ENCODE measurements at places on chromosomes 12 and 14. TPM values are rescaled to one million over a fixed set of nuclear protein-coding genes. Genes with fewer than 3 reads are reported as not detected.

DNA sequence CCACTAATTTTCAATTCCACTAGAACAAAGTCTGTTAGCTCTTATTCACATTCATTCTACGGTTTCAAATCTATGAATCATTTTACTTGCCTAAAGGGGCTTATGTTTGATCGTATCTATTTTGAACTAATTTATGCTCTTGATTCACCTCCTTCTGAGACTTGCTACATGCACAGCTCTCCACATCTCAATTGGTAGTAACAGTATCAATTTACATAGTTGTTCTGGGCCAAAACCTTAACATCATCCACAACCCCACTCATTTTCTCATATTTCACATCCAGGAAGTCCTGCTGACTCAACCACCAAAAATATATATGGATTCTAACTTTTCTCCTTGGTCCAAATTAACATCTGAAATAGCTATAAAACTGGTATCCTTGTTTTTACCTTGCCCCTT, 208.6 kb downstream of the RASSF9 start:
- H3K36me3 ChIP-seq, result no peaks in the 10 kb centered on the region
- H3K4me1 ChIP-seq, result peaks cover 2% of the 10 kb centered on the region
- H3K27me3 ChIP-seq, result no peaks in the 10 kb centered on the region
- no peak overlapping the region for H3K27ac ChIP-seq

P2RX2 gene
- total RNA-seq, result not detected

DNA sequence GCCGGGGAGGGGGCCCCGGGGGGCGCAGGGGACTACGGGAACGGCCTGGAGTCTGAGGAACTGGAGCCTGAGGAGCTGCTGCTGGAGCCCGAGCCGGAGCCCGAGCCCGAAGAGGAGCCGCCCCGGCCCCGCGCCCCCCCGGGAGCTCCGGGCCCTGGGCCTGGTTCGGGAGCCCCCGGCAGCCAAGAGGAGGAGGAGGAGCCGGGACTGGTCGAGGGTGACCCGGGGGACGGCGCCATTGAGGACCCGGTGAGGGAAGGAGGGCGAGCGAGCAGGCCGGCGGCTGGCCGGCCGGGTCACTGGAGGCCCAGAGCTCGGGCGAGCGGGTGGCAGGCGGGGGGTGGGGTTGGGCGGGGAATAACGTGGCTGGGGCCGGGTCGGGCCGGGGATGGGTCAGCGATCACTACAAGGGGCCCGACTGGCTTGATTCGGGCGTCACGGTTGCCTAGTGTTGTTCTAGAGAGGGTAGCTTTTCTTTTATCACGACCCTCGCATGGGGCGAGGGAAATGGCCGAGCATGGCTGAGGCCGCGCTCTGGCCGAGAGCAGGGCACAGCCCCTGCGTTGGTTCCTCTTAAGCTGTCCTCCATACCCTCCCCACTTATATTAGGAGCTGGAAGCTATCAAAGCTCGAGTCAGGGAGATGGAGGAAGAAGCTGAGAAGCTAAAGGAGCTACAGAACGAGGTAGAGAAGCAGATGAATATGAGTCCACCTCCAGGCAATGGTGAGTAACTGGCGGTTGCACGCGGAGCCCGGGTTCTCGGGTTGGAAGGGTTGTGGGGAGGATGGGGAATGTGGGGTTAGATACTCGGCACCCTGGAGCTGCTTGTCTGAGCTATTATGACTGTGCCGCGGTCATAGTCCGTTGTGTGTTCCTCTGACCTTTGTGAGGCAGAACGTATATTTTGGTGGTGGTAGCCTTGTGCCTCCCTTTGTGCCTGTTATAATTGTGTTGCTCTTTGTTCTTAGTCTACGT, 603 bp downstream of the PABPN1 start:
- H3K27me3 ChIP-seq, result no peaks in the 10 kb centered on the region
- peaks cover 38% of the 10 kb centered on the region for H3K36me3 ChIP-seq

DNA sequence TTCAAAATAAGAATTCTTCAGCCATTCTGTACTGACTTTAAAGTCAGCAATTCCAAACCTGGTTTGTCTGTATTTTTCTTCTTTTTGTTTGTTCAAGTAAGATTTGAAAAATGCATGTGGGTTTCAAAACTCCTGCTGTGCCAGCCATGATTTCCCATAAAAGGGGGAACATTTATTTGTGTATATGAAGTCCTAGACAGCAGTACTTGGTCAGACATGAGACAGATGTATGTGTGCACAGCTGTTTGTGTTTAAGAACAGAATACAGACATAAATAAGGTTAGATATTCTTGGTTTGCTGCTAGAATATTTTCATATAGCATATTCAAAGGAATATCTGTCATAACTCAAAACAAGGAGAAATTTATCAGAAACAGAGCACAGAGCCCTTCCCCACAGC, 236.0 kb downstream of the ADAMTS20 start:
- H3K4me1 ChIP-seq, result no peaks in the 10 kb centered on the region
- H3K4me3 ChIP-seq, result no peak overlapping the region
- H3K27me3 ChIP-seq, result no peaks in the 10 kb centered on the region

GALNT9 gene
- total RNA-seq, result not detected

GRCh38 chr12:120618954-120619615, 21.3 kb upstream of the CABP1 start:
- peaks cover 9% of the 10 kb centered on the region for H3K4me1 ChIP-seq
- no peak for DNase-seq
- H3K4me3 ChIP-seq, result no peak overlapping the region
- no peak overlapping the region for H3K27ac ChIP-seq

All from activated CD8-positive, alpha-beta T cell treated with anti-CD3 and anti-CD28 coated beads for 36 hours (primary cell).